NCI-H82 (cell line): ENCODE measurements at places on chromosomes 1 and 21.

GRCh38 chr1:27004471-27005165 lies 8.0 kb downstream of the TENT5B start:
- DNase-seq: peak; percentile 92

DNA sequence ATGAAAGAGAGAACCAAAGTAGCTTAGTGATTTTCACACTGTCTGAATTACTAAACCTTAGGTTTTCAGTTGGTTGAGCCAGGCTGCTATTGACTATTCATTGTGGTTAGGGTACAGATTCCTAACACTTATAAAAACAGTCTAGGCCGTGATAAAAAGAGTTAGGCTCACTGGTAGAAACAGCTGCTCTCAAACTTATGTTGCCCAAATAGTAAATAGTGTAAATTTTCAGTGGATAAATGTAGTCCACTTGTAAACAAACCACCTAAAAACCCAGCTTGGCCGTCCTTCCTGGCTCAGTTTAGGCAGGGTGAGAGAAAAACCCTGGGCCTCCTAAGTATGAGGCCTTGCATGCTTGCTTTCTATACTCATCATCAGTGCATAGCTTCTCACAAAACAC lies 34.9 kb downstream of the ARID1A start:
- DNase-seq: no peak

- peak; percentile 83 for DNase-seq
Measured at GRCh38 chr1:237799762-237800474, 90.8 kb downstream of the ZP4 start.

DNA sequence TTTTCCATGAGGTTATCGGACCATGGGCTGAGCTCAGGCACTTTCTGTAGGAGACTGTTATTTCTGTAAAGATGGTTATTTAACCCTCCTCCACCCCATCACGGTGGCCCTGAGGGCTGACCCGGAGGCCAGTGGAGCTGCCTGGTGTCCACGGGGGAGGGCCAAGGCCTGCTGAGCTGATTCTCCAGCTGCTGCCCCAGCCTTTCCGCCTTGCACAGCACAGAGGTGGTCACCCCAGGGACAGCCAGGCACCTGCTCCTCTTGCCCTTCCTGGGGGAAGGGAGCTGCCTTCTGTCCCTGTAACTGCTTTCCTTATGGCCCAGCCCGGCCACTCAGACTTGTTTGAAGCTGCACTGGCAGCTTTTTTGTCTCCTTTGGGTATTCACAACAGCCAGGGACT lies 2.6 kb upstream of the CCDC28B start:
- no peak for DNase-seq
